Epithelial cell of proximal tubule (primary cell): ENCODE measurements at places on chromosomes 7 and 10. TPM values are rescaled to one million over a fixed set of nuclear protein-coding genes. Genes with fewer than 3 reads are reported as not detected.

GRCh38 chr10:88314362-88314761 is 268.8 kb downstream of the RNLS start:
- DNase-seq = no peak

Gene LIPF
- not detected in 2 replicates for total RNA-seq

DNA sequence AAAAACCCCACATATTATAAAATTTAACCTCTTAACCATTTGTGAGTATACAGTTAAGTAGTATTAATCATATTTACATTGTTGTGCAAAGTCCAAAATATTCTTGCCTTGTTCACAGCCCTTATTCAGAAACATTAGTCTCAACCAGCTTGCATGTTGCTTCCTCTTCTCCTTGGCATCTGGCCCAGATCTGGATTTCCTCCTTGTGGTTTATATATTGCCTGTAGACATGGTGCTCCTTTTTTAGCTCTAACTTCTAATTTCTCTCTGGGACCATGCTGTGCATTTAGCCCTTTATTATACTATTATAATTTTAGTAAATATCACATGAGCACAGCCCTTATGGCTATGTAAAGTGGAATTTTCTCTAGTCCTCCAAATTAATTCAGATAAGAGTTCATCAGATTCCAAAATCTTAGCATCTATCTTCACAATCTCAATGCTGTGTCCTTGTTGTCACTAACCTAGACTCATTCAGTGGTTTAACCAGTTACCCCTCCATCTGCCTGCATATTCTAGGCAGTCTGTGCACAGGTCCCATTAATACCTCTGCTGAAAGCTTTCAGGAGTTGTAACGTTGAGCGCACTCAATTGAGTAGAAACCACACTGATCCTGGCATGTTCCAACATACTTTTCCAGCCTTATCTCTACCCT is 7.9 kb downstream of the CPED1 start:
- no peak for DNase-seq

DNA sequence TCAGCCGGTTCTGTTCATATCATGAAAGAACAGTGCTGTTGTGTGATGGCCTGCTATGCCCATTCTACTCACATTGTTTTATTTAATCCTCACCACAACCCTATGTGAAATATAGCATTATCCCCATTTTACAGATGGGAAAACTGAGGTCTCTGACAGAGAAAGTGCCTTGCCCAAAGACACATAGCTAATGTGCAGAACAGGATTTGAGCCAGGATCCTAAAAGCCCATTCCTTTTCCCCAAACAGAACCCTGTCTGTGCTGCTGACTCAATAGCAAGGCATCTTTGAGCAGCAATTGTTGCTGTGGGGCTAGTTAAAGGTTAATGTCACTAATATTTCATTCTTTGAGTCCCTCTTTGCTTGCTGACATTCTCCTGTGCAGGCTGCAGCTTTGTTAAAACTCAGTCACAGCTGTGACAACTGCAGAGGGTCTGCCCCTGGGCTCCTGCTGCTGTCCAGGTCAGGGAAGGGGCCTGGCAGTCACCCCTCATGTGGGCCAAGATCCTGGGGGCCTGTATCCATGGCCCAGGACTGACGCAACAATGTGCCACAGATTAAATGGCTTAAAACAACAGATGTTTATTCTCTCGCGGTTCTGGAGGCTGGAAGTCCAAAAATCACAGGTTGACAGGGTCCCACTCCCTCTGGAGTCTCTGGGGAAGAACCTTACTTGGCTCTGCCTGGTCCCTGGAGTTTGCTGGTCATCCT is 40.4 kb downstream of the AFAP1L2 start:
- DNase-seq = peak; percentile 69

GRCh38 chr10:120402147-120402766 is 54.8 kb upstream of the PLPP4 start:
- no peak for DNase-seq

Gene EN2
- total RNA-seq = not detected in 2 replicates

DNA sequence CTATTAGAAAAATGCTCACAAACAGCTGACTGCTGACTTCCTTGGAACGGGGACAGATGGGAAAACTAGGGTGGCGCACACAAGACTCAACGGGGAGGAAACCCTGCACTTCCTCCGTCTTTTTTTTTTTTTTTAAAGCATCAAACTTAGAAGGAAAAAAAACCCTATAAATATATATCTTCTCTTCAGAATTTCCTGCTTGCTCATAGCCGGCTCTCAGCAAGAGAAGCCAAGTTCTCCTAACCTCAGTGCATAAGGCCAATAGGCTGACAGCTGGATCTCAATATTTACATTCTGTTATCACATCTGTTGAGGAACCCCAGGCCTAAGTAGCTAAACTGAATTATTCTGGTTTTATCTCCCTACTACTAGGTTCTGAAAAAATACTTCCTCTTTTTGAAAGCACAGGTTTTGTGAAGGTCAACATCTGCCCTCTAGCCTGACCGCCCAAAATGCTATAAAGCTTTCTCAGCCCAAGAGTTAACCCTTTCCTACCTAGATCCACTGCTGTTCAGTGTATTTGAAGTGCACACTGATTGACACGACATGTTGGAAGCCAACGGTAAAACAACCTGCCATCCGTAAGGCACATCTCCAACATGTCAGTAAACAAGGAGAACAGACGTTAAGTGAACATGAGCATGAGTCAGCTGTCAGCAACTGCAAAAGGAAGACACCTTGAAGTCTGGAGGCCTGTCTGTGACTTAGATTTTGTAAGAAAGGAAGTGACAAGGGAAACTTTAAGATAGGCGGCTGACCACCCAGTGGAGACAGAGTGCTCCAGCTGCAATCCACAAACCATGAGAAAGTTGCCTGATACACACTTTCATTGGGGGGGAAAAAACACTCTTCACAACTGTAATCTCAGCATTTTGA is 83.8 kb downstream of the EBLN1 start:
- no peak for DNase-seq

DNA sequence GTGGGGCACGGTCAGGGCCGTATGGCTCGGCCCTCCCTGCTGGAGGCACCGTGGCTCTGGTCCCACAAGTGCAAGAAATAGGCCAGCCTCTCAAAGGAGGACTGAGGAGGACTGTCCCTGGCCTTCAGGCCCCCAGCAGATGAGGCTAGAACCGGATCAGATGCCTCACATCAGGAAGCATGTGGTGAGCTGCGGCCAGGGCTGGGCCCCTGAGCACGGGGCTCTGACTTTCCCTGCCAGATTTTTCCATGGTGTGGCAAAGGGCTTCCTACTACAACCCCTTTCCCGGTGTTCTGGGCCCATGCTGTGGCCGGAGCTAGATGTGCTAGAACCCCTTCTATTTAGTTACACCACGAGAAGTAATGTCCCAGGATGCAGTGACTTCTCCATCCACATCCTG is 100.4 kb downstream of the TCERG1L start:
- DNase-seq = no peak

DNA sequence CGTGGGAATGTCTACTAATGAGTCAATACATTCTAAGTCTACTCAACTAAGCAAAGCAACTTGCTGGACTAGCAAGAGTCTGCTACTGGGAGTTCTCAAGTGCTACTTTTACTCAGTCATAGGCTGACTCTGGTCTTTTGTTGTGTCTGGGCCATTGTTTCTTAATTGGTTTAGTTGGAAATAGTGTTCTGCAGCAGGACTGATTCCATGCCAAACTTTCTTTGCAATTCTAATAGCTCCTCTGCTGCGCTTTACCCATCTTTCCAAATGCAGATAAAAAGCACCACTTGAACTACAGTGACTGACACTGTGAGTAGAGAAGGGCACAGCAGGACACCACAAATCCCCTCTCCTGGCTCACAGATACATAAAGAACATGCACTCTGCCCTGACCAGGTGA is 125.7 kb downstream of the CD36 start:
- no peak for DNase-seq

DNA sequence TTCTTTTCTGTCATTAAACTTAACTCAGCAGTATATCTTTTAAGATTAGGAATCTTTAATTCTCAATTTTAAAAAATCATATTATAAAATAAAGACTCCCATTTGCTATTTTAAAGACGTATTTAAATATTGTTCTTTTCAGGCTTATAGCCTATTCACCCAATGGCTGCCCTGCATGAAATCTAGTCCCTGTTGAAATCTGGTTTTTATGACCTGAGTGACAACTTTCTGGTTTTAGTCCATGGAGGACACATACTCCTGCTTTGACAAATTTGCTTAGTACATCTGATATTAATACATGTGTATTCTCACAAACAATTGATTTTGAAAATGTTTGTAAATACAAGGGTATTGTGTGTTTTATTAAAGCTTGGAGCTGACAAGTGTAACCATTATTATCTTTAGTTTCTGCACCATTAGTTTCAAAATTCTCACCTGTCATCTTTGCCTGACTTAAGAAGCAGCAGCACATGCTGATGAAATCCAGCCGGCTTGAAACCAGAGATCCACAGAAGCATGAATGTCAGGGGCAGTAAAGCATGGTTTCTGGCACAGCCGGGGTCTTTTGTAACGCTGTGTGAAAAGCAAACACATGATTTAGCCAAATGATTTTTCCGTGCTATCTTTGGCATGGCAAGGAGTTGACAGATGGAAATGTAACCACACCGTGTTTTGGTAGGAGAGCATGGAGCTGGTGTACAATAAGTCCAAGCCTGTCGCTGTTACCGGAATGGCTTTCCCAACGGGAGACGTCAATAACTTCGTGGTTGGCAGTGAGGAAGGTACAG is 262.8 kb downstream of the DYNC1I1 start:
- DNase-seq = no peak
